ENCODE measurements at places on chromosomes 3 and 15. TPM values are rescaled to one million over a fixed set of nuclear protein-coding genes. Genes with fewer than 3 reads are reported as not detected.

Gene NR2F2
- 24.0 TPM for total RNA-seq

Gene GPR87
- 1.7 TPM for total RNA-seq

Gene TNFAIP8L3
- 8.9 TPM for total RNA-seq

Gene GLDN
- 0.07 TPM for total RNA-seq

Gene RASGRF1
- total RNA-seq = 0.43 TPM

Gene TJP1
- 66.1 TPM for total RNA-seq

Gene GREM1
- 10.6 TPM for total RNA-seq

Gene STOML1
- total RNA-seq = 13.0 TPM

Gene STT3B
- total RNA-seq = 73.0 TPM

Gene TMEM87A
- total RNA-seq = 26.2 TPM

Gene TGM5
- total RNA-seq = not detected

Measured in A549 treated with CORT108297 at 1 μM for 4 hours (cell line).